Keratinocyte (primary cell): ENCODE measurements at places on chromosomes 3 and 15.

DNA sequence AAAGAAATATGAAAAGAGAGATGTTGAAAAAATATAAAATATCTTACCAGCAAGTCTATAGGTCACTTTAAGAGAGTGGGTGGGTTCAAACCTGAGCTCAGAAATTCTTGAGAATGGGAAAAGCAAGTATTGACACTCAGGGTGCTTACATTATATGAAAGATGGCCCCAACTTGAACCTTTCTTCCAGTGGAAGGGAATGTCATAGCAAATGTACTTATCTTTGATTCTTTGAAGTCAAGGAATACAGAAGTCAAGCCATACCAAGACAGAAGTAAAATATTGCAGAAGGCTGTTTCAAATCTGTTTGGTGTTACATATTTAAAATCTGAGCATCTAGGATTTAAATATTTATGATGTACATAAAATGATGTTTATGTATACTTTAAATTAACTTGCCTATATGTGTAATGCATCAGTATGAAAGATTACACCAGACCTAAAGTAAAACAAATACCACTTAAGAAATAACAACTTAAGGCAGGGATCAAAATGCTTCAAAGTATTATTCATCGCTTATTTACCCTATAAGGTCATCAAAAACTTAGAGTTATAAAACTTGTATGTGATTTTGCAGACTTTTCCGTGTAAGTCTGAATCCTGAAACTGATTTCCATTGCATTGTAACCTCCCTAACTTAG lies 8.7 kb downstream of the MME start:
- no peaks in the 10 kb centered on the region for H3K4me1 ChIP-seq
- H3K27me3 ChIP-seq, result no peaks in the 10 kb centered on the region
- no peak for DNase-seq
- H3K4me3 ChIP-seq, result no peak overlapping the region
- H3K36me3 ChIP-seq, result no peaks in the 10 kb centered on the region

GRCh38 chr15:39200586-39200985 lies 380.3 kb upstream of the THBS1 start:
- H3K27me3 ChIP-seq, result no peaks in the 10 kb centered on the region
- no peak for DNase-seq
- no peaks in the 10 kb centered on the region for H3K36me3 ChIP-seq

DNA sequence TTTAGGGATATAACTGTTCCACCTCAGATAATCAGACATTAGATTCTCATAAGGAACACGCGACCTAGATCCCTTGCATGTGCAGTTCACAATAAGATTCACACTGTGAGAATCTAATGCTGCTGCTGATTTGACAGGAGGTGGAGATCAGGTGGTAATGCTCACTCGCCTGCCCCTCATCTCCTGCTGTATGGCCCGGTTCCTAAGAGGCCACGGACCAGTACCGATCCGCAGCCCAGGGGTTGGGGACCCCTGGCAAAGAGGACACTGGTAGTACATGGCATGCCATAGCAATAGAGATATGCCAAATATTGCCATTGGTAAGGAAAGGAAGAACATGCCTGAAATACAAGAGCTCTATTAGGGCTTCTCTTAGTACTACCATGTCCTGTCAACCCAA lies 59.7 kb downstream of the LSM3 start:
- no peak overlapping the region for H3K4me3 ChIP-seq
- no peaks in the 10 kb centered on the region for H3K27me3 ChIP-seq
- H3K27ac ChIP-seq, result no peak overlapping the region
- peaks cover 23% of the 10 kb centered on the region for H3K4me1 ChIP-seq
- H3K36me3 ChIP-seq, result no peaks in the 10 kb centered on the region

GRCh38 chr3:126300001-126300760 lies 57.0 kb downstream of the KLF15 start:
- no peaks in the 10 kb centered on the region for H3K36me3 ChIP-seq
- DNase-seq, result no peak
- H3K27me3 ChIP-seq, result no peaks in the 10 kb centered on the region
- no peak overlapping the region for H3K4me3 ChIP-seq

- H3K4me3 ChIP-seq, result no peak overlapping the region
- DNase-seq, result no peak
- H3K36me3 ChIP-seq, result no peaks in the 10 kb centered on the region
- H3K27ac ChIP-seq, result no peak overlapping the region
- no peaks in the 10 kb centered on the region for H3K4me1 ChIP-seq
These were observed 66.5 kb upstream of the TBL1XR1 start for GRCh38 chr3:177263615-177264368.

DNA sequence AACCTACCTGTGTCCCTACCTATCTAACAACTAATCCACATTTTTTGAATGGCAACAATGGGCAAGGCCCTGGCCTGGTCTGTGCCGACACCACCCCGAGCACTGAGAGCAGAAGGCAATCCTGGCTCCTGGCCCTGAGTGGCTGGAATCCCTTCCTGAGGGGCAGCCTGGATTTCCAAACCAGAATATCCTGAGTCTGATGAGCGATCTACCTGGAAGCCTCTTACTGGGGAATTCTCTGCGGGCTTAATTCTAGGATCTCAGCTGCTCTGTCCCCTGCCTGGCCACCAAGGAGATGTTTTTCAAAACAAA lies 22.1 kb downstream of the ATP2B2 start:
- peaks cover 15% of the 10 kb centered on the region for H3K27me3 ChIP-seq
- H3K4me1 ChIP-seq, result no peaks in the 10 kb centered on the region
- no peak overlapping the region for H3K27ac ChIP-seq
- H3K36me3 ChIP-seq, result no peaks in the 10 kb centered on the region

DNA sequence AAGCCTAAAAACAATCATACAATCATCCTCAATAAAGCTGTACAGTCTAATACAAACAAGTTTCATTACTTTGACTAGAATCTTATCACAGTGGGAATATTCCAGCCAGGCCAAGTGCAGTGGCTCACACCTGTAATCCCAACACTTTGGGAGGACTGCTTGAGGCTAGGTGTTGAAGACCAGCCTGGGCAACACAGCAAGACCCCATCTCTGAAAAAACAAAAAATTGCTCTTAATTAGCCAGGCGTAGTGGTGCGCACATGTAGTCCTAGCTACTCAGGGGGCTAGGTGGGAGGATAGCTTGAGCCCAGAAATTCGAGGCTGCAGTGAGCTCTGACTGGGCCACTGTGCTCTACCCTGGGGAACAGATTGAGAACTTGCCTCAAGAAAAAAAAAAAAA lies 3.3 kb downstream of the RPN1 start:
- DNase-seq, result no peak
- H3K36me3 ChIP-seq, result peaks cover 22% of the 10 kb centered on the region
- H3K27ac ChIP-seq, result no peak overlapping the region
- no peaks in the 10 kb centered on the region for H3K27me3 ChIP-seq

DNA sequence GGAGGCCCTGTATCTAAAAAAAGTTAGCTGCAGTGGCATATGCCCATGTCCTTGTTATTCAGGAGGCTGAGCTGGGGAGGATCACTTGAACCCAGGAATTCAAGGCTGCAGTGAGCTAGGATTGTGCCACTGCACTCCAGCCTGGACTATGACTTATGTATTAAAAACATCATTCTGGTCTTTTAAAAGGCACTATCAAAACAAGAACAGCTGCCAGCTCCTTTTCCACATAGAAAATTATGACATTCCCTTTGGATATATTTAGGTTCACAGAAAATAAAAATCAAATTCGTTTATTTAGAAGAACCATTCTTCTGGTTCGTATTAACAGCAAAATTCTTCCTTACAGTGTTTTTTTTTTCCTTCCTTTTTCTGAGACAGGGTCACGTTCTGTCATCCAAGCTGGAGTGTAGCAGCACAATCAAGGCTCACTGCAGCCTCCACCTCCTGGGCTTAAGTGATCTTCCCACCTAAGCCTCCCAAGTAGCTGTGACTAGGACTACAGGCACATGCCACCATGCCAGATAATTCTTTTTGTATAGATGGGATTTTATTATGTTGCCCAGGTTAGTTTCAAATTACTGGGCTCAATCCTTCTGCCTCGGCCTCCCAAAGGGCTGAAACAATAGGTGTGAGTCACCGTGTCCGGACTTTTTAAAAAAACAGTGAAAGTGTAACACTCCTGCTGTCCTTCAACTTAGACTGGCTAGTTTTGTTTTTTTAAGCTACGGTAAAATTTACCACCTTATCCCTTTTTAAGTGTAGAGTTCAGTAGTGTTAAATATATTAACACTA lies 13.9 kb downstream of the ICE2 start:
- H3K27me3 ChIP-seq, result no peaks in the 10 kb centered on the region
- no peak overlapping the region for H3K27ac ChIP-seq
- H3K4me3 ChIP-seq, result no peak overlapping the region
- DNase-seq, result no peak
- peaks cover 4% of the 10 kb centered on the region for H3K36me3 ChIP-seq

DNA sequence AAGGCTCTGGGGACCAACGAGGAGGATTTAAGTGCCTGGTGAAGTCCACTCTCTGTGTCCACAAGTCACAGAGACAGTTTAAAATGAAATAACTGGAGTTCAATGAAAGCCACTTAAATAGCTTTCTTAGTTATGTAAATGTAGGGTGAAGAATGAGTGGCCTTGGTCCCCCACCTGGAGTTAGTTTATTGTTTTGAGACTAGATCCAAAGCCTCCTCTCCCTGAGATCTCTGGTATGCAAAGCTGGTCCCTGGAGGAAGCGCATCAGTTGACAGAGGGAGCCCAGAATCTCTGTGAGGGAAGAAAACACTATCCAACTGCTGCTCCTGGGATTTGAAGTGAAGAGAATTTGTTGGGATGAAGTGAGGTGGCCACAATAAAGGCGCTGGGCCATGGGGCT lies 40.5 kb downstream of the EXOG start:
- H3K27me3 ChIP-seq, result no peaks in the 10 kb centered on the region
- no peak overlapping the region for H3K4me3 ChIP-seq
- DNase-seq, result no peak
- no peak overlapping the region for H3K27ac ChIP-seq

DNA sequence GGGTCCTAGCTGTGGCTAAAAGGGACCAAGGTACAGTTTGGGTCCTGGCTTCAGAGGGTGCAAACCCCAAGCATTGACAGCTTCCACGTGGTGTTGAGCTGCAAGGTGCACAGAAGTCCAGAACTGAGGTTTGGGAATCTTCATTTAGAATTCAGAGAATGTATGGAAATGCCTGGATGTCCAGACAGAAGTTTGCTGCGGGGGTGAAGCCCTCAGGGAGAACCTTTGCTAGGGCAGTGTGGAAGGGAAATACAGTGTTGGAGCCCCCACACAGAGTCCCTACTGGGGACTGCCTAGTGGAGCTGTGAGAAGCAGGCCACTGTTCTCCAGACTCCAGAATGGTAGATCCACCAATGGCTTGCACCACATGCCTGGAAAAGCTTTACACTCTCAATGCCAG lies 17.9 kb downstream of the RNF13 start:
- H3K27ac ChIP-seq, result no peak overlapping the region
- H3K36me3 ChIP-seq, result no peaks in the 10 kb centered on the region
- no peaks in the 10 kb centered on the region for H3K27me3 ChIP-seq
- DNase-seq, result no peak
- H3K4me1 ChIP-seq, result no peaks in the 10 kb centered on the region
- H3K4me3 ChIP-seq, result no peak overlapping the region

DNA sequence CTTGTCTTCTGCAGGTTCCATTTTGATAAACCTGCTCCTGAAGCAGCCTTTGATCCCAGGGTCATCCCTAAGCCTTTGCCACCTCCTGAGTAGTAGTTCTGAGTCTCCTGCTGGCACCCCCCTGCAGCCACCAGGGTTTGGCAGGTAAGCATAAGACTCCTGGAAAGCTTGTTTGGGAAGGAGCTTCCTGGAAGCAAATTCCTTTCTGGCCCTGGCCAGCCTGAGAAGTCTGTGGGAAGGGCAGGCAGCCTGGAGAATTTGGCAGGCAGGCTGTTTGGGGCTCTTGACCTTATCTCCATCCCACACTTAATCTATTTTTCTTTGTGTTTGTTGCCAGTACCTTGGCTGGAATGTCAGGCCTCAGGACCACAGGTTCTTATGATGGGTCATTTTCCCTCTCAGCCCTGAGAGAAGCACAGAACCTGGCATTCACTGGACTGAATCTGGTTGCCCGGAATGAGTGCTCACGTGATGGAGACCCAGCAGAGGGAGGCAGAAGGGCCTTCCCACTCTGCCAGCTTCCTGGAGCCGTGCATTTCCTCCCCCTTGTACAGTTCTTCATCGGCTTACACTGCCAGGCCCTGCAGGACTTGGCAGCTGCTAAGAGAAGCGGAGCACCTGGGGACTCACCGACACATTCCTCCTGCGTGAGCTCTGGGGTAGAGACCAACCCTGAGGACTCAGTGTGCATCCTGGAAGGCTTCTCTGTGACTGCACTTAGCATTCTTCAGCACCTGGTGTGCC lies 13.4 kb downstream of the ATRIP start:
- peaks cover 16% of the 10 kb centered on the region for H3K36me3 ChIP-seq
- H3K4me3 ChIP-seq, result no peak overlapping the region
- no peak for DNase-seq
- no peak overlapping the region for H3K27ac ChIP-seq
- H3K4me1 ChIP-seq, result peaks cover 2% of the 10 kb centered on the region

DNA sequence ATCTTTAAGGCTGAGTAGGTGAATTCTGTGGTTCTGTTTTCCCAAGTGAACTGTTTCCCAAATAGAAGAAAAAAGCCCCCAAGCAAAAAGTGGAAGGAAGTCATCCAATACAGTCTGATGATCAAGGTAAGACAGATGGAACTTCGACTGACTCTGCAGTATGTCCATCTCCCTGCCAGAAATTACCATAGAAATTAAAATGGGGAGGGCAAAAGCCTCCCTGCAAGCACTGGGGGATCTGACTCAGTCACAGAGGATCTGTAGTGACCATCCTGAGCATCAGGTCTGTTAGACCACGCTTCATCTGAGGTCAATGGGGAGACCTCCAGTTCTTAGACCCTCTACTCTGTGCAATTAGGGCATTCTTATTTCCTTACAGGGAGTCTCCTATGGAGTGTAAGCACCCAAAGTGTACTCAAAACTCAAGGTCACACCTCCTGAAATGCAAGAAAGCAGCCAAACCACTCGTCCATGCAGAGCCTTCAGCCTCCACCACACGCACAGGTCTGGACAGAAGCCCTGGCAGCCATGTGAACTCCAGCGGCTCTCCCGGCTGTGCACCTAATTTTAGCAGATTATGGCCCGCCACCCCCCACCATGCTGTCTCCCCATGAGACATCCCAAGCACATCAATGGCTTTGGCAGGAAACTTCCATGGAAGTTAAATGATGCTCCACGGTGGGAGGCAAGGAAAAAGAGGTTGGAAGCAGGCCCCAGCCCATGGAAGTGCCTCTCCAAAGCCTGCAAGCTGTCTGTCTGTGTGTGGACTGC lies 348.7 kb downstream of the NTRK3 start:
- H3K36me3 ChIP-seq, result no peaks in the 10 kb centered on the region
- H3K27me3 ChIP-seq, result no peaks in the 10 kb centered on the region
- no peaks in the 10 kb centered on the region for H3K4me1 ChIP-seq
- no peak for DNase-seq
- H3K4me3 ChIP-seq, result no peak overlapping the region
